ENCODE measurements at places on chromosomes 6 and 20.

- DNase-seq: no peak
These were observed 81.1 kb upstream of the AGPAT4 start for GRCh38 chr6:161354956-161355355.

DNA sequence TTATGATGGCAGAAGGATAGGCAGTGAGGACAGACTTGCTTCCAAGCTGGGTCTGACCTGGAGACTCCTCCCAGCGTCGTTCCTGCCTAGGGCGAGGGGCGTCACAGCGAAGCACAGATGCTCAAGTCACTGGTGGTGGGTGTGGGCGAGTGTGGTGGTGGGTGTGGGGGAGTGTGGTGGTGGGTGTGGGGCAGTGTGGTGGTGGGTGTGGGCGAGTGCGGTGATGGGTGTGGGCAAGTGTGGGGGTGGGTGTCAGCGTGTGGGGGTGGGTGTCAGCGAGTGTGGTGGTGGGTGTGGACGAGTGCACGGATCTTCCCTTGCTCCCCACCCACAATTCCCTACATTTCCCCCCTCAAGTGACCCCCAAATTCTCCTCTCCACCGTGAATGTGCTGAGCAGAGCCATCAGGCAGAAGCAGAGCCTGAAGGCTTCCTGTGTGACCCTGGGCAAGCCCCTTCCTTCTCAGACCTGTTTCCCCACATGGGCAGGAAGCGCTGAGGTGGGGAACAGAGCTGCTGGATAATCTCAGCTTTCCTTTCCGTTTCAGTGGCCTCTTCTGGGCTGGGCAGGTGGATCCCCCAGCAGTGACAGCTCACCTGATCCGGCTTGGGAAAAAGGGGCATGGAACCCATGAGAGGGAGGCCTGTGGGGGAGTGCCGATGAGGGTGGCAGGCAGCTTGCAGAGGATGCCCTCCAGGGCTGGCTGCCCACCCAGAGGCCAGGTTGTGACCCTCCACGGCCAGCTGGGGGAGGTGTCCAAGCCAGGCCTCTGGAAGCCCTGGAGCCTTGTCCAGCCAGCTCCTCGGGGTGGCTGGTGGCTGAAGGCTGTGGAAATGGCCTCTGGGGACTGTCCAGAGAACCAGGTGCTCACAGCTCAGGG is 42.9 kb downstream of the RSPO4 start:
- DNase-seq: no peak

- no peak for DNase-seq
These were observed 69.0 kb upstream of the UST start for GRCh38 chr6:148677594-148678476.

DNA sequence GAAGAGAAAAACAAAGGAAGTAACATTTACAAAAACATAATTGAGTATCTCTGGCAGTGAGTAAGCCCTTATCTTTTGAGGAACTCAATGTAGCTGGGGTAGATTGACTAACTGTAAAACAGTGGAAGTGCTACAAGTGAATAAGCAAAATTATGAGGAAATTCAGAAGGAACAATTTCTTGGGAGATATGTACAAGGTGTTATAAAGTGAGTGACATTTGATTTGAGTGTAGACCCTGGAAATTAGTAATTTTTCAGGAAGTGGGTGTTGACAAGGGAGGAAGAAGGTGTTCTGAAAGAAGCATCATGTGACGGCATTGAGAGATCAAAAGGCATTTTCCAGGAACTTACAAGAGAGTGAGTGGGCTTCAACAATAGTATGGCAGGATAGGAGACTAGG is 22.2 kb downstream of the XRN2 start:
- no peak for DNase-seq

DNA sequence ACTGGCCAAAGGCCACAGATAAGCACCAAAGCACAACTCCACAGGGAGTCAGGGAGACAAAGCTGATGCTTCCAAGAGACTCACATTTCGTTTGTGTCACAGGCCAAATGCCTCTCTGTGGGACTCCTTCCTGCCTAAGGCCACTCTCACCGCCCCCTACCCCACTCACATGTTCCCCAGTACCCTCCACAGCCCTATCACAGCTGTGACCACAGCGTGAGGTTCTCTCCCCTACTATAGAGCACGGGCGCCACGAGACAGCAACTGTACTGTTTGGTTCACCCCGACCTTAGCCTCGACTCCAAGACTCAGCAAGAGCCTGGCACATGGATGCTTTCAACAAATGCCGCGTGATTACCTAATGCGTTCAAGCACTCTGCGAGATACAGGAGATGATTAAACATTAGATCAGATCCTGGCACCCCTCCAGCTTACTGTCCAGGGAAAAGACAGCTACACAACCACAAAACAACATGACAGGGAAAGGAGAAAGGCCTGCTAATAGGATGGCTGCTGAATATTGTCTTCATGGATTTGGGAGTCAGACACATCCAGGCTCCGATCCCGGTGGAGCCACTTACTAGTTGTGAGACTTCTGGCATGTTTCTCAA is 105.5 kb downstream of the AGPAT4 start:
- DNase-seq: peak; percentile 88

DNA sequence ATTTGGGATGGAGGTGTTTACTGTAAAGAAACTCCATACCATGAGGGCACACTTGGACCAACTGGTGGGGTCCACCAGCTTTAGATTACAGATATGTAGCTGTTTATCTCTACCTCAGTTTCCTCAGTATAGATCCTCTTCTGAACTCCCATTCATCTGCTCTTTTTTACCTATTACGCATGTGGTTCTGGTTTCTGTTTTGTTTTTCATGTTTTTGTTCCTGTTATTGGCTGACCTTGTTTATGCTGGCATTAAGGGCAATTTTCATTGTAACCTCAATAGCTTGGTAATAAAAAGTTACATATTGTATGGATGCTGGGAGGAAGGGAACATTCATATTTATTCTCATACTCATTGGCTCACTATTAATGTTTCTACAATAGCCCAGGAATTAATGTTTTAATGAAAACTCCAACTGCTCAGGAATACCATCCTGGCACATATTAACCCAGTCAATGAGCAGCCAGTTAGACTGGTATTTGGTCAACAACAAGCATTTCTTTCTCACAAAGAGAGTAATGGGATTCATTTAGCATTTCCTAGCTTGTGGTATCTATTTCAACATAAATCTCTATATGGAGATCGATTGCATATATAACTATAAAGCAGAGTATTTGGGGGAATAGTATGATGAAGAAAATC is 83.8 kb upstream of the FAM184A start:
- no peak for DNase-seq

GRCh38 chr20:45456632-45457031 is 12.9 kb upstream of the WFDC2 start:
- DNase-seq: no peak

- DNase-seq: no peak
These were observed 77.3 kb downstream of the TRMT11 start for GRCh38 chr6:126063512-126064146.

GRCh38 chr6:55714831-55715230 is 135.8 kb upstream of the HMGCLL1 start:
- no peak for DNase-seq

GRCh38 chr6:11043961-11044711 is at the start of gene ELOVL2:
ELOVL2 (minus strand) TSS chr6:11044305; CDS start chr6:11044230, 75 bp downstream.
- DNase-seq: no peak

DNA sequence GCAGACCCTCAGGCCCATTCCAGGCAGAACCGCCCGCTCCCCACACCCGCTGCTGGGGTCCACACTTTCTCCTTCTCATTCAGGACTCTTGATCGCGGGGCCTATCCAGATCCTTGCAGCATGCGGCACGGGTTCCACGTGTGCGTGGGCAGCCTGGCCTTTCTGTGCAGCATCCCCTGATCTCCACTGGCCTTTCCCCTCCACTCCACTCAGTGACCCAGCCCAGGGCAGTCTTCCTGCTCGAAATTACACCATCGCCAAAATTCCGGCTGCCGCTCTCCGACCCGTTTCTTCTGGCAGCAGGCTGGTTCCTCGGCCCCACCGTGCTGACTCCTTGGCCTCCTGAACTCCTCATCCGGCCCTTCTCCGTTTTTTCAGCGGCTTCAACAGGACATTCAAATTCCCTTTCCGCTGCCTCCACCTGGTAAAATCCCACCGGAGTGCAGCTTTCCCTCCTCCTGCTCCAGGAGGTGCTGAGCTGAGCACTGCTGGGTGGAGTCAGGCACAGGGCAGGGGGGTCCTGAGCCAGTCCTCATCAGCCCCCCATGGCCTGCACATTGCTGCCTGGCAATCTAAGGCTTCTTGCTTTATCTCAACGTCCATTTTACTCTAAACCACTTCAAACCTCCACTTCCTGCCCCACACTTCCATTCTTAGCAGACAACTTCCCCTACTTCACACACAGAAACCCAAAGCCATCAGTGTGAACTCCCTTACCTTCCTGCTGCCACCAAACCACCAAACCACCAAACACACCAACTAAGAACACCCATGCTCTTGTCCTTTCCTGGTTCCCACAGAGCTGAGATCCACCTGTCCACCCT is 9.0 kb downstream of the SFT2D1 start:
- no peak for DNase-seq

- DNase-seq: no peak
These were observed 15.0 kb downstream of the FAM184A start for GRCh38 chr6:119063491-119063890.

GRCh38 chr6:9257215-9257614 is 821.9 kb upstream of the SLC35B3 start:
- no peak for DNase-seq
